Peyer's patch (tissue), 4 donors: ENCODE measurements at places on chromosomes 2 and 18.

- DNase-seq = no peak
Observed at GRCh38 chr2:6754419-6754818, 111.3 kb downstream of the CMPK2 start.

- DNase-seq = peak; percentile 50
Observed at GRCh38 chr18:44731530-44732237, 51.0 kb downstream of the SETBP1 start.

GRCh38 chr2:9137379-9138150 lies 69.0 kb upstream of the ASAP2 start:
- DNase-seq = peak; percentile 68

- no peak for DNase-seq
Observed at GRCh38 chr2:205683502-205684367, 1.4 kb downstream of the NRP2 start.

GRCh38 chr2:46230115-46230571 lies 67.1 kb upstream of the EPAS1 start:
- DNase-seq = no peak

DNA sequence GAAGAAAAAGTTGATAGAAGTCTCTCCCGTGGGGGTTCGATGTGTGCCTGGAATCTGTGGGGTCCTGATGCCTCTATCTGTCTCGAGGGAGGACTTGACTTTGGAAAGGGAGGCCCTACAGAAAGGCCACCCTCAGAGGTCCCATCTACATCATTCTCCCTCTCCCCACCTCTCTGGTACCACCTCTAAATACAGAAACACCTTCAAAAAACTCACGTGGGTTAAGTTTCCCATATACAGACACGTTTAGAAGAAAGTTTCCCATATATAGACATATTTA lies 5.3 kb upstream of the TMEM37 start:
- no peak for DNase-seq

GRCh38 chr2:31813016-31813415 lies 197.8 kb downstream of the MEMO1 start:
- no peak for DNase-seq
